Tibial artery (tissue), 4 donors: ENCODE measurements at places on chromosomes 1 and 21.

DNA sequence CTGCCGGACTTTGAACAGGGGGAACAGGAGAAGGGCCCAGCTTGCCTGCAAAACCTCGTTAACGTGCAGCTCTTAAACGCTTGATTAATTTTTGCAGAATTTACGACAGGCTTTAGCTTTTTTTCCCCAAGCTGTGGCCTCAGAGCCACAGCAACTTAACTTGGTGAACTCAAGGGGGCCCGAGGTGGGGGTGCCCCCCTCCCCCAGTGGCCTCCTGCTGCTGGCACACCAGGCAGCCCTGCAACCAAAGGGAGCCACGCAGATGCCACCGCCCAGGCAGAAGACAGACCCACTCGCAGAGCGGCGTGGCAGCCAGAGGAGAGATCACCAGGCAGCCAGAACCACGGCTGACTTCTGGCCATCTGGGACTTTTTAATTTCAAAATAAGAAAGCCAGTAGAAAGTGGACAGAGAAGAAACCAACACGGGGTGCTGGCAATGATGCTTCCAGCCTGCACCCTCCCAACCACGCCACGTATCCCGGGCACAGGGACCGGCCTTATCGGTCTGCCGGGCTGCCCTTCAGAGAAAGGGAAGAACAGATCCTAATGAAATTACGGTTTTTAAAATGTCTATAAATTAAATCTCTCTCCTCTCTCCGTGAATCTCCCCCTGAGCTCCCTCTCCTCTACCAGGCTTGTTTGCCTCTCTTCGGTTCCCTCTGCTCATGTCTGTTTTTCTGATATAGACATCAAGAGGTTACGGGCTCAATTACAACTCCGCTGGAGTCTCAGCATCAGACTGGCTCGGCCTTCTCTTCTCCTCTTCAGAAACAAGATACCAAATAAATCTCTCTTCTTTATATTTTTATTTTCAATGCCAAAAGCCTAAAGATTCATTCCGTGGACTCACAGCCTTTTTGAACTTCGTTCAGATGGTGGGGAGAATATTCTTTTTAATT lies 6.4 kb downstream of the CASZ1 start:
- no peak for DNase-seq
- H3K4me1 ChIP-seq: peaks cover 44% of the 10 kb centered on the region
- peaks cover 40% of the 10 kb centered on the region for H3K27me3 ChIP-seq
- no peaks in the 10 kb centered on the region for H3K36me3 ChIP-seq
- H3K4me3 ChIP-seq: no peak overlapping the region

- DNase-seq: no peak
- H3K4me1 ChIP-seq: no peaks in the 10 kb centered on the region
- H3K27ac ChIP-seq: no peak overlapping the region
- no peak overlapping the region for H3K4me3 ChIP-seq
These were observed 25.3 kb downstream of the PTP4A2 start for GRCh38 chr1:31912839-31913239.

- peak overlapping the region; percentile 75 for H3K4me3 ChIP-seq
- H3K27ac ChIP-seq: peak overlapping the region; percentile 94
- DNase-seq: peak; percentile 35
These were observed 801 bp upstream of the GORAB start for GRCh38 chr1:170530972-170531757.

GRCh38 chr1:182589520-182589919 lies 464 bp upstream of the RNASEL start:
- no peaks in the 10 kb centered on the region for H3K36me3 ChIP-seq
- peak overlapping the region; percentile 71 for H3K27ac ChIP-seq
- peak overlapping the region; percentile 75 for H3K4me3 ChIP-seq
- no peaks in the 10 kb centered on the region for H3K27me3 ChIP-seq
- H3K4me1 ChIP-seq: peaks cover 6% of the 10 kb centered on the region

DNA sequence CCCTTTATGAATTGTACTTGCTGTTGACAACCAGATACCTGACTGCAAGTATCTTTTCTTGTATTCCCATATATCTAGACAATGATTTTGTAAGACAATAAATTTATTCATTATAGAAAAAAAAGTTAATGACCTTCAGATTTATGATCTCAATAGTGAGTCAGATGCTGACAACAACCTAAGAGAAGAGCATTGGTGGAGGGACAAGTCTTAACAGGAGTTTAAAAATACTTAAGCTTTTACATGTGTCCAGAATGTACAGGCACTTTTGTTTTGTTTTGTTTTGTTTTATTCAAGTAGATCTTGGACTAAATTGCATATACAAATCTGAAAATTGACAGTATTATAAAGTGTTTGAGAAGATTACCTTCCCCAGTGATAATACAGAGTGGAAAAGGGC lies 1544.6 kb upstream of the B3GALT2 start:
- no peaks in the 10 kb centered on the region for H3K36me3 ChIP-seq
- DNase-seq: no peak
- no peak overlapping the region for H3K4me3 ChIP-seq
- no peaks in the 10 kb centered on the region for H3K4me1 ChIP-seq

GRCh38 chr1:241532162-241532531 lies at the start of gene KMO:
KMO (plus strand) TSS chr1:241532378; CDS start chr1:241532445, 67 bp downstream.
- no peaks in the 10 kb centered on the region for H3K36me3 ChIP-seq
- H3K4me3 ChIP-seq: peak within 1 kb of the TSS; percentile 42
- DNase-seq: no peak
- no peaks in the 10 kb centered on the region for H3K27me3 ChIP-seq
- H3K27ac ChIP-seq: peak within 1 kb of the TSS; percentile 18

DNA sequence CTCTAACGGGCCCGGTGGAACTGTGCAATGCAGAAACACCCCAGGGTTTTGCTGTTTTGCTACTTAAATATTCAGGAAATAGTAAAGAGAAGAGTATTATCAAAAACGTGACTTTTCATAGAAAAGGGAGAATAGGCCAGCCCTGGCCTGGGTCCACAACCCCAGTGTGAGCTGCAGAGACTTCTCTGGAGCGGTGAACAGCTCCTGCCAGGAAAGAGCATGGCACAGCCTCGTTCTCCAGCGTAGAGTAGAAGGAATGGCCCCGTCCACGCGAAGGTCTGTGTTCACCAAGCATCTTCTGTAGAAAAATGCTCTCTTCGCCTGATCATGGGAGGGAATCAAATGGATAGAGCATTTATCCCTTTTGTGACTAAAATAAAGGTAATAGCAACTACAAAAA lies 51.4 kb downstream of the PDE9A start:
- no peaks in the 10 kb centered on the region for H3K36me3 ChIP-seq
- DNase-seq: no peak
- H3K27me3 ChIP-seq: no peaks in the 10 kb centered on the region
- no peaks in the 10 kb centered on the region for H3K4me1 ChIP-seq

GRCh38 chr1:229254910-229255541 lies 15.9 kb upstream of the RAB4A start:
- no peak for DNase-seq
- no peaks in the 10 kb centered on the region for H3K4me1 ChIP-seq
- H3K36me3 ChIP-seq: no peaks in the 10 kb centered on the region

GRCh38 chr1:150890033-150890416 lies 3.1 kb downstream of the CTXND2 start:
- no peak overlapping the region for H3K27ac ChIP-seq
- no peak for DNase-seq
- no peaks in the 10 kb centered on the region for H3K4me1 ChIP-seq

DNA sequence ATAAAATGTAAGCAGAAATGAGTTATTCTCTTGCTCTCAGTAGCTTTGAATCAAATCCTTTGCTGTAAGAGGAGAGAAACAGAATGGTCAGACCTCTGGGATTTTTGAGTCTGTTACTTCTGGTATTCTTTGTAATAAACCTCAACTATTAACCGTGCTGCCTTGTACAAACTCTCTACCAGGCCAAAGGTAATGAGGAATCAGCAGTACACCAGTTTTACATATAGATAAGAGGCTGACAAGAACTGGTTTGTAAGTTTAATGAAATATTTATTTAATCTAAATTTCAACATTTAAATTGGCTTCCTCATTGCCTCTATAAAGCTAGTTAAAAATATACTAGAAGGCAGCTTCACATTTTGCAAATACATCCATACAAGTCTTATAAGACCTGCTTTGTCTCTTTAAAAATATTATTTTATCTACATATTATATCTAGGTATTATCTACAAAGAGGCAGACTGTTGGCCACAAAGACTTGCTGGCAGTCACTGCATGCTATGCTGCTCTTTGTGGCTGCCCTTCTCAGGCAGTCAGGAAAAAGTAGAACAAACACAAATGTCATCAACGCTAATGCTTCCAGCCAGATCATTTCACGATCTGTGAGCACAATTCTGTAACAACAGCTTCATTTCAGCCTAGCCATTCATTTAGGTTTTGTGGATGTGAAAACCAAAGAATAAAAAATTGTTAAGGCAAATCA lies 173.0 kb downstream of the GABPA start:
- no peak overlapping the region for H3K4me3 ChIP-seq
- peak overlapping the region; percentile 12 for H3K27ac ChIP-seq
- H3K36me3 ChIP-seq: no peaks in the 10 kb centered on the region
- peaks cover 5% of the 10 kb centered on the region for H3K4me1 ChIP-seq
- no peak for DNase-seq
